ENCODE measurements at places on chromosomes 3 and 15. TPM values are rescaled to one million over a fixed set of nuclear protein-coding genes. Genes with fewer than 3 reads are reported as not detected.

The GOLGA8G gene
- not detected for total RNA-seq

The MUSTN1 gene
- not detected for total RNA-seq

The AGTR1 gene
- not detected for total RNA-seq

- DNase-seq: no peak
These were observed 13.2 kb downstream of the LINS1 start for GRCh38 chr15:100588638-100589242.

The GOLGA6D gene
- not detected for total RNA-seq

DNA sequence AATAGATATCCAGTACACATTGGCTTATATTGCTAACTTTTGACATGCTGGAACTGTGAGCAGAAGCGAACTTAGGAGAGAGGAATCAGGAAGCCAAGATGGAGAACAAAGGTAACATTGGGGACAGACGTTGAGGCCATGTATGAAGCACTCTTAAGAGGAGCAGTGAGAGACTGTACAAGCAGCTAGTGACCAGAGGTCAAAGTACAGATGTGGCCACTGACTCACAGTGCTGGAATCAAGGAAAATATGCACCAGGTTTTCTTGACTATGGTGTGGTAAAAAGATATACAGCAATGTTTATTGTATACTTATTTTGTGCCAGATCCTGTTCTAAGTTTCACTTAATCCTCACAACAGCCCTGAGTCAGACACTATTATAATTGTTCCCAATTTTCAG is 2.0 kb upstream of the IL20RB start:
- no peak for DNase-seq

- no peak for DNase-seq
These were observed 233.5 kb upstream of the PROK2 start for GRCh38 chr3:72018343-72018984.

The ITIH3 gene
- not detected for total RNA-seq

GRCh38 chr3:128316481-128316891 is 150.2 kb downstream of the DNAJB8 start:
- peak; percentile 64 for DNase-seq

The GATM gene
- 5.6 TPM for total RNA-seq

DNA sequence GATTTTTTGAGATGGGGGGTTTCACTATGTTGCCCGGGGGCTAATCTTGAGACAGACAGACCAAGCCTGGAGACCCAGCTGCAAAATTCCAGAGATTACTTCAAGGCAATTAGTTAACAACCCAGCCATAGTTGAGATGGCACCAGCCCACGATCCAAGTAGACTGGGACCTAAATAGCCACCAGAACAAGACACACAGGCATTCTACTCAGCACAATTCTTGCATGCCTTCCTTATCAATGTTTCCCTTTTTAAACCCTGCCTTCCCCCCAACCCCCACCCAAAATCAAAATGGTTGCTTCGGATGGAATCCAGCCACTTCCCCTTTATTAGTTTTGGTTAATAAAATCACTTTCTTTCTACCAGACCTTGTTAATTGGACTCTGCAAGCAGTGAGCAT is 28.6 kb downstream of the FAM240A start:
- no peak for DNase-seq

The EOGT gene
- 4.9 TPM for total RNA-seq

The DUOX2 gene
- total RNA-seq: 0.05 TPM

DNA sequence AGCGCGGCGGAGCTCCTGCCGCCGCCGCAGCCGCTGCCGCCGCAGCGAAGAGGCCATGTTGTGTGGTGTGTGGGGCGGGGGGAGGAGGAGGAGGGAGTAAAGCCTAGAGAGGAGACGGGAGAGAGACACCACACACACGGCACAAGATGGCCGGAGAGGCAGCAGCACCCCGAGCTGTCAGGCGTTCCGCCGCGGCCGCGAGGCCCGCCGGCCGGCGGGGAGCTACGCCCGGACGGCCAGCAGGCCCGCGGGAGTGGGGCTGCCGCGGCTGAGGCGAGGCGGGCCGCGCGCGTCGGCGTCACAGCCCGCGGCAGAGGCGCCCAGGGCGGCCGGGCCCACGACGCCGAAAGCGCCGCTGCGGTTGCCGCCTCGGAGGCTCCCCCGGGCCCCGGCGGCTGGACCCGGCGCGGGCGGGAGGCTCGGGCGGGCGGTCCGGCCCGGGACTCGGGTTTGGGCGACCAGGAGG is 17.4 kb upstream of the CHD2 start:
- no peak for DNase-seq

GRCh38 chr3:152656972-152657355 is 178.0 kb upstream of the P2RY1 start:
- DNase-seq: no peak

- DNase-seq: no peak
These were observed 17.4 kb upstream of the ASB14 start for GRCh38 chr3:57309769-57310360.

DNA sequence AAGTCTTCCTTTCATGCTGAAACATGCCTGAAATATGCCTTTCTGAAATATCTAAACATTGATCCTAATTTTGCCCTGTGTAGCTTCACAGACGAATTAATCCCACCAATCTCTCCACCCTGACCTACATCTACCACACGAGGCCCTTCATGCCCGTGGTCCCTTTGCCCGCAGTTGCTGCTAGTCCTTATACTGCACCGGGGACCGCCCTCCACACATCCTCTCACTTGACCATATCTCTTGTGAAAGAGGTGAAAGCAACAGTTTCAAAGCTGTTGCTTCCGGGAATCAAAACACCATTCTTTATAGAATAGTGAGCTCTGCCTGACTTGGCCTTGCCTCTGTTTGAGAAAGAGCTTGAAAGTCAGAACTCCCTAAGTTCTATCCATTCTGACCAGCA is 499.5 kb downstream of the NTRK3 start:
- no peak for DNase-seq

DNA sequence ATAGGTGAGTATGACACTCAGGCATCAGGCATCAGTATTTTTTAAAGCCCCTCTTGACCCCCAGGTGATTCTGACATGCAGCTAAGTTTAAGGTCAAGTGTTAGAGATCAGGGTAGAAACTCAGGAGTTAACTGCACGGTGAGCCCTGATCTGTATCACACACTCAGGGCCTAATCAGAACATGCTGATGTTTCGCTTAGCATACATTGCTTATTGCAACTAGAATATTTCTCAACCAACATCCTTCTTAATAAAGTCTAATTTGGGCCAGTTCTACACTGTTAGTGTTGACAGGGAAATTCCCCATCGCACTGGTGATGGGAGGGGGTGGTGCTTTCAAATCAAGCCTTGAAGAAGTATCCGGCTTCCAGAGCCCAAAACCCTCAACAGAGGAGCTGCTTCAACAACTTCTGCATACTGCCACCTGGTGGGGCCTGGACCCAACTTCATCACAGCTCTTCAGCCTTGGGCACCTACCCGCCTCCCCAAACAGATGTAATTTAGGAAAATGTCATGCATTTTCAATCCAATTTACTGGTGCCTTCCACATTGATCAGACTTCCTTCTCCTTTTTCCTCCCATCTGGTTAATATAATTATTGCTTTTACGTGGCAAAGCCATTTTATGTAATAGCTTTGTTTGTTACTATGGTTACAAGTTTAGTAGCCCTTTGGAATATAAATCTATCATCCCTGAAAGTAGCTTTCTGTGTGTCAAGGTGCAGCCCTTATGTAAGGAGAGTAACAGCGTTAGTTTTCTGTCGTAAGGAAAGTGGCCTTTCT is 312.2 kb downstream of the RORA start:
- peak; percentile 95 for DNase-seq

The ARNT2 gene
- total RNA-seq: not detected

The LARP6 gene
- total RNA-seq: 0.36 TPM

DNA sequence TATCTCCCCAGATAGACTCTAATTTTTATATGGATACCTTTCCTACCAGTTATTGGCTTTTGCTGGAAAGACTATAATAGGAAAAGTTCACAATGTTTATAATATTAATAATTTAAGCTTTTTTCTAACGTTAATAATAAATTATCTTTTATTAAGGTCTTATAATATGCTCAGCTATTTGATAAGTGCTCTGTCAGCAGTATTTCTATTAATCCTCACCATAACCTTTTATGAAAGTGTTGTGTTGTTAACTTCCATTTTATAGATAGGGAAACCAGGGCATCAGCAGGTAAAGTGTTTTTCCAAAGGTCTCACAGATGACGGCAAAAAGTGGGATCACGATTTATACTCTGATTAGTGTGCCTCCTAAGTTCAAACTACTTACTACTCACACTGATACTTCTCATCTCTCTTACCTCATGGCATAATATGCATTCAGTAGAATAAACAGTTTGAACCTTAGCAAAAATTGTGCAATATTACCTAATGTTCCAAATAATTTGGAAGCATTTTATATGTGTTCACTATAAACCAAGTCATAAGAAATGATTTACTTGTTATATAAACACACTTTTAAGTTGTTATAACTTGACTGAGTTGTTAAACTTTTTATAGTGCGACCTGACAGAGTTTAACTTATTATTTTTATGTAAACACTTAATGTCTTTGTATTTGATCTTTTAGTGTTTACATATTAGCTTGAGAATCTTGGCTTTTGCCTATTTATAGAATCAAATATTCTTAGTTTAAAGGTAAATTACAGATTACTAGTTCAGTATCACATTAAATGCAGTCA is 274.9 kb upstream of the DCBLD2 start:
- DNase-seq: no peak

GRCh38 chr15:63626955-63627354 is 29.8 kb downstream of the FBXL22 start:
- no peak for DNase-seq

- peak; percentile 86 for DNase-seq
These were observed 48.5 kb downstream of the THBS1 start for GRCh38 chr15:39629371-39629770.

GRCh38 chr3:69715204-69715603 is 24.1 kb upstream of the MITF start:
- DNase-seq: no peak

- DNase-seq: peak; percentile 62
These were observed 8.4 kb downstream of the ITGB5 start for GRCh38 chr3:124878561-124879336.

DNA sequence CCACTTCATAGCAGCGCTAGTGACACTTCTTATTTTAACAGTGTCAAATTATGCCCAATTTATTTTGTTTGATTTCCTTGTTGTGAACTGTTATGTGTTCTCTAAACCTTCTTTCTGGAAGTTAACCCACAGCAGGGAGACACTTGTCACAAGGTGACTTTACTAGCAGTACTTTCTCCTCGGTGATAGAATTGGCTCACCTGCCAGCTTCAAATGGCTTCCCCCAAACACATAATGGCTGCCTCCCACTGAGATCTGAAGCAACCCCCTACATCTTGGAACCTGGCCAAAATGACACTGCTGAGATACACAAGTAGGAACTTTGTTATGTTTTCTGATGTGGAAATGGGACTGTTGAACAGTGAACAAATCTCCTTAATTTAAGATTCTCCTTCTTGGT is 238.8 kb upstream of the DPH6 start:
- no peak for DNase-seq

DNA sequence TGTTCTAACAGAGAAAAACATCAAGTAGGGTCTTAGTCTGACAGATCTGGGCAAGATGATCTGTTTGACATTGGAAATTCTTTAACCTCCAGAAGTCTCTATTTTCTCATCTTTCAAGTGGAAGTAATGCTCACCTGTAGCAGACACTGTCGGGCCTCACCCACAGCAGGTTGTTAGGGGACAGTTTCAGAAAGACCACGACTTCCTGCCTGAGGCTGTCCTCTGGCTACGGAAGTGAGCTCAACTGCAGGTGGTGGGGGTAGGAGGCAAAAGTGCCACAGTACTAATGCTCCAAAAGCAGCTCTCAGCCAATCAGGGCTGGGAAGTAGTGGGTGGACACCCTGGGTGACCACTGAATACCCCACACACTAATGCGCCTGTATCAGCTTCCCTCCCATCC is 111.4 kb upstream of the TOPAZ1 start:
- DNase-seq: peak; percentile 49

The NPAP1 gene
- not detected for total RNA-seq

- DNase-seq: no peak
These were observed 1523.8 kb upstream of the CADM2 start for GRCh38 chr3:83434880-83435587.

The RBPMS2 gene
- not detected for total RNA-seq

The ZCWPW2 gene
- total RNA-seq: not detected

The MYZAP gene
- not detected for total RNA-seq

DNA sequence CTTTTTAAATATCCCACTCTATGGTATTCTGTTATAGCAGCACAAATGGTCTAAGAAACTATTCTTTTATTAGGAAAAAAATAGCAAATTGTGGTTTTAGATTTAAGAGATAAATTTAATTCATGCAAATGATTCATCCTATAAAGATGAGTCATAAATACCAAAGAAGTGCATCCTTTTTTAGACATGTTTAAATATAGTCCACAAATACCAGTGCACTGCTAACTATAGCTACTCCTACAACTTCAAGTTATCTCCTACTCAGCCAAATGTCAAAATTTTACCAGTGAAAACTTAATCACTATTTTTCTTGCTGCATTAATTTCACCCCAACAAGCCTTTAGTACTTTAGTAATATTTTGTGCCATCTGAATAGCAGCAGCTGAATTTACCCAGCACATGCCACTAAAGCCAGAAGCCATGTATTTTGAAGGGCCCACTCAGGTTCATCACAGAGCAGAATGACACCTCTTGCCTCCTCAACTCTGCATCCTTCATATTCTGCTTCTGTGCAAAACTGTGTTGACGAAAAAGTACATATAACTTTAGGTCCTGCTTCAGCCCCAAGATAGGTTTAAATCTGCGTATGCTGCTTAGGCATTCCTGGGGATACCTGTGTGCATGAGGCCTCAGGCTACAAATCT is 24.9 kb downstream of the CX3CR1 start:
- no peak for DNase-seq

GRCh38 chr3:24582431-24583403 is 88.1 kb upstream of the THRB start:
- DNase-seq: no peak

The CLDN11 gene
- not detected for total RNA-seq

- DNase-seq: no peak
These were observed 69.7 kb downstream of the ADCY5 start for GRCh38 chr3:123379041-123379830.

The NOP10 gene
- total RNA-seq: 226 TPM

DNA sequence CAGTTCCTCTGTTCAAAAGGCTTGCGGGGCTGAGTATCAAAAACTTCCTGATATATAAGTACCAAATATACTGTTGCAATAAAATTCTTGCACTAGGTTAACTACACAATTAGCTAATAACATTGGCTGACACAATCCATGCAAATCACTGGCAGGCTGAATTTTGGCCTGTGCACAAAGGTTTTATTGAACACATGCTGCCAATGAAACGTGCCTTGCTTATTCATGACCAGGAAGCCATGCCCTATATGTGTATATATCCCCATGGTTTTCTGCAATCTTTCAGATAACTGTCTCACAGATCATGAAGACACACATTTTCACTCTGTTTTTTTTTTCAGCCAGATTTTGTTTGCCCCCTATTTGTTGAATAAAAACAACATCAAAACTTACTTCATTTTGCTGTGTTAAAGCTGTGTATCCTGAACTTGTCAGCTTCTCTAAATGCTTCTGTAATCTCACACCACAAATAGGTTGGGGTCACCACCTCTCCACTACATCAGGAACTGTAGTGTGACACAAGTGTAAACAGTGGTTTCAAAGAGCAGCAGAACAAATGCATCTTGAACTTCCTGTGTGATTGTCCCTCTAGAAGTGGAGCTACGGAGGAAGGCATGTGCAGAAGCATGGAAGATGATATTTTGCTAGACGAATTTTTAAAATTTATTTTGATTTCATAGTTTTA is 920.7 kb upstream of the NR2F2 start:
- no peak for DNase-seq

GRCh38 chr3:89250742-89251141 is 143.3 kb downstream of the EPHA3 start:
- DNase-seq: no peak

The SENP8 gene
- total RNA-seq: 2.8 TPM

- DNase-seq: no peak
These were observed 237.6 kb downstream of the RAP2B start for GRCh38 chr3:153399636-153400035.

The SLITRK3 gene
- not detected for total RNA-seq
